ENCODE measurements at places on chromosomes 16 and 17.

DNA sequence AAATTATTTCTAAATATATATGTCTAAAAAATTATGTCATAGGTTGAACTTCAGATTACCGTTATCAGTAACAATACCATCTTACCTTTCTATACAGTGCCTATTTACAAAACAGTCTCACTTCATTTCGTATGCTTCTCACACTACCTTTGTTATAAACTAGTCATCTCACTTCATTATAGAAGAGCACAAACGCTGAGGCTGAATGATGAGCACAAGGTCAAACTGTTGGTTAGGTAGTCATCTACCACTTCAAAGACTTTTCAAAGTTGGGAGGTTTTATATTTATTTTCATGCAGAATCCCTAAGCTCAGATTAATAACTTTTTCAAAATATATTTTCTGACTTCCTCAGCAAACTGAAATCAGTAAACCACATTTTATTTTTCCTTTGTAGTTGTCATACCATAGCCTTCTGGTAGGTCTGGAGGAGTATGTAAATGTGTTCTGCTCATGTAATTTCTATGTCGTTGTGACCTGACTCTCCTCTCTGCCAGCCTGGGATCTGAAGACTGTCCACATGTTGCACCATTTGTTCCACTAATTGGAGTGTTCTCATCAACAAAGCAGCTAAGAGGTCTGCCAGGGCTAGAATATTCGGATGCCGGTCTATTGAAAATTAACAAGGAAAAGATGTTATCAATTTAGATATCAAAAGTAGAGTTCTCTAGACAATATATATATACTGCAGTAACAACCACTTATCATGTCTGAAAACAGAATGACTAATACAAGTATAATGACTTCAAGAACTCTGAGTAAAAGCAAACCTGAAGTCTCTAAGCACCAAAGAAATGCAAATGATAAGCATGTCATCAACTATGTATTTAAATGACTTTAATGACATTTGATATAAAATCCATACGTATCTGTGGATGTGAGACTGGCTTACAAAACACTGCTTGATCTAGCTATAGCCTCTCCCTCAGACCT is 73.9 kb downstream of the CEP95 start:
- no peak for DNase-seq

GRCh38 chr17:60597297-60597696 is 2.7 kb upstream of the PPM1D start:
- no peak for DNase-seq

- no peak for DNase-seq
These were observed 48.0 kb upstream of the CDH5 start for GRCh38 chr16:66318505-66318904.

GRCh38 chr16:46789499-46790414 is 41.2 kb downstream of the C16orf87 start:
- DNase-seq: peak; percentile 53

DNA sequence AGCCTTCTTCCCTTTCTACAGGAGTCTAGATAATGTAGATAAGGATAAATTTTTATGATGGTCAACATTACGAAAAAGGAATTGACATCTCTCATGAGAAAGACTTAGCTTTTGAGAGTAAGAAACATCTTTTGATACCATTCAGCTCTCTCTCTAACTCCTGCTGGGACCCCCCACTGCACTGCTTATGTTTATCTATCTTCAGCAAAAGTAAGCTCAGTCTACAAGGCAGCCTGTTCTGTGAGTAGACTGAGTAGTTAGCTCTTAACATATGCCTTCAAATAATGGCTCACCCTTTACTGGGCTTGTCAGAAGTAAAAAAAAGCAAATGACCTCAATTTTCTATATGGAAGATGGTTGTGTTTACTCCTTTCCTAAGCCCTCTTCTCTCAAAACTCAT is 372.2 kb upstream of the CDH11 start:
- no peak for DNase-seq

DNA sequence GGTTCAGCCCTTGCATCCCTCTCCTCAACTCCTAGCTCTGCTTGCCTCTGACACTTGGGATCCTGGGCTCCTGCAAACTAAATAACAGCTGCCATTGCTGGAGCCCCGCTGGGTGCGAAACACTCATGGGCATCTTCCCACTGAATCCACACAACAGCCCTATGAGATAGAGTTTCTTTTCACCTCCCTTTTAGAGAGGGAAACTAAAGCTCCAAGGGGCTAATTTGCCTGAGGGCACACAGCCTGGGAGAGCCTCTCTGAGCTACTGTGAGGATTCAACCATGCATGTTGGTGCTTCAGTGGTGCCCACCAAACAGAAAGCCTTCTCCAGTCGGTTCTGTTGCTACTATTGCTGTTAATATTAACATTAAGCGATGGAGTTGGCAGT is 4.0 kb downstream of the ACBD4 start:
- no peak for DNase-seq

DNA sequence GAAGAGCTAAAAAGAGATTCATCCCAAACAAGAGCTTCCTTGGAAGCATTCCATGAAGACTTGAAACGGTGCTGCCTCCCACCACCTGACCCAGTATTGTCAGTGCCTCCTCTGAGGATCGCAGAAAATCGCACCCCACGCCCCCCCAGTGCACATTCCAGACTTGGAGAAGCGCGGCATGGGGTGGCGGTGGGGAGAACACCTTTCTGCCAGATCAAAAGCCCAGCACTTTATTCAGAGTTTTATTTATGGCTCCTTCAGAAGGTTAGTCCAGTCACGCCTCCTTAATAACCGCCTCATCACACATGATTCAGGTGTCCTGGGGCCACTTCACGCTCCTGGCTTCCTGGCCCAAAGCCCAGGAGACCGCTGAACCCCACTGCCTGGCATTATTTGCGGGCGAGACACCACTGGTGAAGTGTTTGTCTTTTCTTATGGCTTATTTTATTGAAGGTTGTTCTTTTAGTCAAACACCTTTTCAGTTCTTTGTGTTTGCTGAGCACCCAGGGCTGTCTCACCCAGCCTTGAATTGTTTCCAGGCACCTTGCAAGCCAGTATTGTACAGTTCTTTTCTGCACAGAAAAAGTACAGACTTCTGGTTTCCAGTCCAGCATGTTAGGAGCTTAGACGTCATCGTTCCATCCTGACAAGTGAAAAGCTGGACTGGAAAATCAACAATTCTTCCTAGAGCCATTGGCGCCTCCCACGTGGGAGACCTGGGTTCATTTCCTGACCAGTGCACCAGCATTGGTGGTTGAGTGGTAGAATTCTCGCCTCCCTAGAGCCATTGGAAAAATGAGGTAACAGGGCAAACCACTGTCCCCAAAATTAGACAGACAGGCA is 79.6 kb upstream of the CACNG5 start:
- no peak for DNase-seq

- peak; percentile 52 for DNase-seq
These were observed 13.6 kb upstream of the CBFB start for GRCh38 chr16:67015313-67015731.

- no peak for DNase-seq
These were observed 36.7 kb downstream of the HNF1B start for GRCh38 chr17:37708008-37708615.

DNA sequence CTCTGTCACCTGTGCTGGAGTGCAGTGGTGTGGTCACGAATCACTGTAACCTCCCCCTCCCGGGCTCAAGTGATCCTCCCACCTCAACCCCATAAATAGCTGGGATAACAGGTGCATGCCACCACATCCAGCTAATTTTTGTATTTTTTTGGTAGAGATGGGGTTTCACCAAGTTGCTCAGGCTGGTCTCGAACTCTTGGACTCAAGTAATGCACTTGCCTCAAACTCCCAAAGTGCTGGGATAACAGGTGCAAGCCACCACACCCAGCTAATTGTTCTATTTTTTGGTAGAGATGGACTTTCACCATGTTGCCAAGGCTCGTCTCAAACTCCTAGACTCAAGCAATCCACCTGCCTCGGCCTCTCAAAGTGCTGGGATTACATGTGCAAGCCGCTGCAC is 86.5 kb downstream of the STH start:
- DNase-seq: no peak

DNA sequence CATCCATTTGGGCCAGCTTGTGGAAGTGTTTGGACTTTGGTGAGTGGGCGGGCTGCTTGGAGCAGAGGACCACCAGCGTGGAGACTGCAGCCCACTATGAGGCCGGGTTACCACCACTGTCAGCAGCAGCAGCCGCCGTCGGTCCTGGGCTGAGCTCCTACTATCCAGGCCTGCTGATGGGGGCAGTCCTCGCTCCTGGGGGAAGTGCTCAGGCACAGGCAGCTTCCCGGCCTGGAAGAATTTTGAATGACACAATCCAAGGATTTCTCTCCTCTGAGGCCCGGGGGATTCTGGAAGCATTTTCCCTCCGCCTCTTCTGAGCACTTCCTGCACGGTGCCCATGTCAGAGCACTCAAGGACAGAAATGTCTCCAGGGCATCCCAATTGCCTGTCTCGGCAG is 5.3 kb upstream of the NOD2 start:
- no peak for DNase-seq

DNA sequence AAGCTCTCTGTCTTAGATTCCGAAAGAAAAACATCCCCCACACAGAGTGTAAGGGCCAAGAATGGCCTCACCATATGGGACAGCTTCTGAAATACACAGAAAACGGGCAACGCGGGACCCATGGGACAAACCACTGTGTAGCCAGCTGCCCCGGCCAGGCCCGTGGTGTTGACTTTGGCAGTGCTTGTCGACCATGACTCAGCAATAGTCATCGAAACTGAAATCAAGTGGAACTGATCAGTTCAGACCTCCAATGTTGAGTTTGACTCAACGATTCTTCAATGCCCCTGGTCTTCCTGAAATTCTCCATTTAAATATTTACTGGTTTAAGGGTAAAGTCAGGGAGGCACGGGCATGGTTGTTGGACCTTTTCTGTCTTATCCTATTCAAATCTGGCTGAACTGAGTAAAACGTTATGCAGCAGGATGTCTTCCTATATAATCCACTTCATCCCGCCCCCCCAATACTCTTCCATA is 27.5 kb downstream of the ZFHX3 start:
- peak; percentile 34 for DNase-seq

- DNase-seq: no peak
These were observed 25.5 kb upstream of the CBX4 start for GRCh38 chr17:79864617-79865250.

Data from T47D (cell line).